ENCODE measurements at places on chromosomes 6 and 20.

- no peak for DNase-seq
These were observed 240.5 kb upstream of the MAN1A1 start for GRCh38 chr6:119590066-119590465.

GRCh38 chr6:169520104-169520503 lies 181.7 kb downstream of the WDR27 start:
- no peak for DNase-seq

GRCh38 chr6:140711019-140711613 lies 1336.7 kb upstream of the CITED2 start:
- no peak for DNase-seq

- no peak for DNase-seq
These were observed 41.2 kb downstream of the CEBPB start for GRCh38 chr20:50231854-50232253.

DNA sequence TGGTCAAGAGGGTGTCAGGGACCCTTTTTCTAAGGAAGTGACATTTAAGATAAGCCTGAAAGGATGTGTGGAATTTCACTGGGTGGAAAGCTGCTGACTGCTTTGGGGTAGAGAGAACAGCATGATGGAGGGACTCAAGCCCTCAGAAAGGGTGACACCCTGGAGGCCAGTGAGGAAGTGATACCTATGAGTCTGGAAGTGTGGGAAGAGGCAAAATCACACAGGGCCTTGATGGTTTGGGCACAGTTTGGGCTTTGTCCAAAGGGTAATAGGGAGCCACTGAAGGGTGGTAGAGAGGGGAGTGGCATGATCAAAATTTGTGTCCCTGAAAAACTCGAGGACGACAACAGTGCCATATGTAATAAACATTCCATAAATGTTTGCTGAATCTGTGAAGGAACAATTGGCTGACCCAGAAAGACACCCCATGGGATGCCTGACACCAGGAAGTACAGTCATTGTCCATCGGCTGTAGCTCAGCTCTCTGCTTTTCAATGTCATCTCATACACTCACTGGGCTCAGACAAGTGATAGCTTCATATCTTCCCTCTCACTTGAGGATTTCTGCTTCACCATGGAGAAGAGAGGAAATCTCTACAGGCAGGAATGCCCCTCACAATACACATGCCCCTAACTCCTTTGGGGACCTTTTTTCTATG lies 21.3 kb downstream of the CASS4 start:
- DNase-seq: no peak

GRCh38 chr6:89475101-89475500 lies 42.1 kb downstream of the ANKRD6 start:
- no peak for DNase-seq

DNA sequence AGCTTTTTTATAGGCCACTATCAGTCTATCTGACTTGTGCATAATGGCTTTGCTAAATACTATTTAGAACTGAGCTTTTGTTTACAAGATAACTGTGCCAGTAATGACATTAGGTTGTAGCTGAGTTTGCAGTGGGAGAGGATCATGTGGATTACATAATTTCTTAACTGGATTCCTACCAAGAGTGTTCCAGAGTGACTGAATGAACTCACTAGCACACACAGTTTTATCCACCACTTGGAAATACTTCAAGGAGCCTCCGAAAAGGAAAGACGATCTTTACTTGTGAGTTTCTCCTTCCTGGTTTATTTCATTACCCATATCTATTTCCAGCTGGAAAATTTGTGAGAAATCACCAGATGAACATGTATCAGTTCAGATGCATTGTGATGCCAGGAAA lies 10.9 kb upstream of the SYNE1 start:
- no peak for DNase-seq

Data from activated CD4-positive, alpha-beta T cell treated with anti-CD3 and anti-CD28 coated beads, Interleukin-2, amount 50 U/mL, for 48 hours (primary cell).